MM.1S (cell line): ENCODE measurements at places on chromosomes 11 and 22.

DNA sequence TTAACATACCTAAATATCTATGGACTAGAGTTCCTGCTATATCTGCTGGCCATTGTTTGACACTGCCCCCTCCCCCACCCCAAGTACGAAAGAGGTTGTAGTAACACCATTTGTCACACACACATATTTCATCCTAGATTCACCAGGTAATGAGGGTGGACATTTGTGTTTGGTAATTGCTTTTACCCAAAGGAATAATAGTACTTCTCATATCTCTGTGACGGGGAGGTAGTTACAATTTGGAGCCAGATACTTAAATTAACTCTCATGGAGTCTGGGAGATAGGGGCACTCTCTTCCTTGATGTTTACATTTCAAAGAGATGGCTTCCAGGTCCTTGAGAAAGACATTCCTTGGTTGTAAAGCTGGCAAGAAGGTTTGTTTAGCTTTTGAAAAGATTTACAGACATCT, 38.7 kb downstream of the REXO2 start:
- no peak for DNase-seq

GRCh38 chr11:130624971-130625544, 176.6 kb downstream of the ADAMTS15 start:
- DNase-seq = no peak

DNA sequence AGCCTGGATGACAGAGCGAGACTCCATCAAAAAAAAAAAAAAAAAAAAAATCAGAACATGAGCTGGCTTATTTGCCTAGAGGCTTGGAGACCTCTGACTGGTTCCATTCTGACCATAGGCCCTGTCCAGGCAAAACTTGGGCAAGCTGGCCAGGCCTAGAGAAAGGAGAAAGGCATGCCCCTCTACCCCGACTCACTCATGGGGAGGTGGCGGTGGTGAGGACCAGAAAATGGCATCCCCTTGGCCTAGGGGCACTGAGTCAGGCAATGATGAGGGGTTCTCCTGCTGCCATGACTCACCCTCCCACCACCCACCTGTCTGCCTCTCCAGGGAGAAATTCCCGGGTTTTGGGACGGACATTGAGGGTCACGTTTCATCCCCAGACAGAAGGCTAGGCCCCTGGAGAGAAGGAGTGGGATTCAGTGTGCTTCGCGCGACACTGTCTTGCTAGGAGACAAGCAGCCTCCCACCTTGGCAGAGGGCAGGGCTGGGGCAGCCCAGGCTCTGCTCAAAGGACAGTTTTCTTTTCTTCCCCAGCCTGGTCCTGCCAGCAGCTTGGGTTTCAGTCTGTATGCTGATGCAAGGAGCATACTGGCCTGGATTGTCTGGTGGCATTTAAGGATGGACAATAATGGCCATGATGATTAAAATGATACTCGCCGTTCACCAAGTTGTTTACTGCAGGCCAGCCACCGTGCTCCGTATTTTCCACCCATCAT, 17.2 kb downstream of the TOB2 start:
- no peak for DNase-seq

DNA sequence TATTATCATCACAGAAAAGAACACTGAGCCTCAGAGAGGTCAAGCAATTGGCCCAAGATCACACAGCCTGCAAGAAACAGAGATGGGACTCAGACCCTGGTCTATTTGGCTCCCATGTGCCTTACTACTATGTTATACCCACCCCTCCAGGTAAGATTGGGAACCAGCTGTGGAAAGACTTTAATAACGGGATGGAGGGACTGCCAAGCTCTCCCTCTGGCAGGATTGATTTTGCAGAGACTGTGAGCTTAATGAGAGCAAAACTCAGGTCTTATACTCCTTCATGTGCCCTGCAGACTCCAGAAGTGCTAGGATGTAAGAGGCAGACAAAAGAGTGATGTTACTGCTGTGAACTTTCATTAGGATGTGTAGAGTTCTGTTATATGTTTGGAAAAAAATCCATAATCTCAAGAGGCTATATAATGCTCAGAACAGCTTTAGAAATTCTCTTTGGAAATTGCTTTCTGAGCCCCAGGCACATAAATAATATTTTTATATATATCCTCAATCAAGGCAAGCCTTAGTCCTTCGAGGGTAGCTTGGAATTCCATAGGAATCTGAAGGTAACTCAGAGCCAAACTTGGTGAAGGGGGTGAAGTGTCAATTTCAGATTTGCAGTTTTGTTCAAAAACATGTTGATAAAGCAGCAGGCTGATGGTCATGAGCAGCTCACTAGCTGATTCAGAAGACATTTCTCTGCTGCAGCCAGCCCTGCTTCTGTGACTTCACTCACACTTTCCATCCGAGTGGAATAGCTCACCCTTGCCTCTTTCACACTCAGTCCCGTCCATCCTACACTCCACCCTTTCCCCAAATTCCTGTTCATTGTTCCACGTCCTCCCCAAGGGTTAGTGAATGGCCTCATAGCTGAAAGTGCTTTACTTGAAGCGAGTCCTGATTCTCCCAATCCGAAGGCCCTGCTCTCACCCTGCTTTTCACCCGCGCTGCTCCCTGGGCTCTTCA, 188.8 kb downstream of the SNX19 start:
- DNase-seq = no peak

DNA sequence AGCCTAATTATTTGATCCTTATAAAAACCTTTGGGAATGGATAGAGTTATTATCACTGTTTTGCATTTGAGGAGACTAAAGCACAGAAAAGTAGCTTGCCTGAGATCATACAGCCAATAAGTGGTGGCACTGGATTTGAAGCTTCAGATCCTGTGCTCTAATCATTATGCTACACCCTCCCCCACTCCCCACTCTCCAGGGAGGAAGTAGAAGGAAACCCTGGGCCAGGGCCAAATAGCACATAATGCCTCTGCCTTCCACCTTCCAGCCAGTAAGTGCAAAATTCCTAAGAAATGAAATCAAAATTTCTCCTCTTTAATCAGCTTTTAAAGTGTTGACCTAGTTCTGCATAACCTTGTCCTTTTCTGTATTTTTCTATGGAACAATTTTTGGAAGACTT, 61.6 kb downstream of the SIK2 start:
- no peak for DNase-seq

- peak; percentile 69 for DNase-seq
Observed at GRCh38 chr22:36197065-36197440, 4.6 kb downstream of the APOL4 start.

DNA sequence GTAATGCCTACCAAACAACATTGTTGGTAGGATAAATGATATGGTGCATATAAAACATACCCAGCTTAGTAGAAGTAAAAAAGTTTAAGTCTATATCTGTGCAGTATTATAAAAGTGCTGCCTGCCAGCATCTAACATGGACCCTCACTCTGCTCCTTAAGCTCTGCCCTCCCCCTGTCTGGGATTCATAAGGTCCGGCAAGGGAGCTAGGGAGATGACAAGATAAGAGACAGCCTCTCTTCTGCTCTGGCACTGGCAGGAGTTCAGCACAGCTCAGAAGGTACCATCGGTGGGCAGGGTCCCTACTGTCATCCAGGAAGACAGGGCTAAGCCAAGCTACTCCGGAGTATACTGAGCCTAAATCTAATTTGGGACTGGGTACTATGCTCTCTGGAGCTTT, 42.8 kb downstream of the TRIM66 start:
- no peak for DNase-seq

GRCh38 chr11:63592975-63593395, 21.2 kb downstream of the PLAAT3 start:
- no peak for DNase-seq

DNA sequence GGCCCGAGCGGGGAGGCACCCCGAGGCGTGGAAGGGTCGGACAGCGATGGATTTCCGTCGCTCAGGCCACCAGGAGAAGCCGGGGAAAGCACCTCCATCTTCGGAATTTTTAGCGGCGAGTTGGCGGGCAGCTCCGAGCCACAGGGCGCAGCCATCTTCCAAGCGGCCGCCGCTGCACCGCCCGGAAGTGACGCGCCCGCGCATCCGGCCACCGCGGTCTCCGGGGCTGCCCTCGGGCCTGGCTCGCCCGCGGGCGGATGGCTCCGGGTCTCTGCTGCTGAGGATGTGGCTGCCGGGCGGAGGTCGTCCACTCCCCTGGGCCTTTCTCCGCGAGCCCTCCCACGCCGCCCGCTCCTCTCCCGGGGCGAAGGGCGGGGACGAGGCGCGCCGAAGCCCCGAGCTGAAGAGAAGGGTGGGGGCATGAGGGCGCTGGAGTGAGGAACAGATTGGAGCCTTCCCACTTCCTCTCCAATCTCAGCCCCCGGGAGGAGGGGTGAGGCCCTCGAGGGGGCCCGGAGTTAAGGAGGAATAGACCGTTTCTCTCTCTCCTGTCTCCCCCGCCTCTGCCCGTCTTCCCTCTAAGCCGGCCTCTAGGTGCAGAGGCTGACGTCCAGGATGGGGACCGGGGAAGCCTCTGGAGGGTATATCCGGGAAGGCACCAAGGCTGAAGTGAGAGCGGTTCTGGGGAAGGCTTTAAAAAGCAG, at the start of gene MSANTD2:
Gene MSANTD2 (minus strand): TSS at position 181 of the 704 bp plus-strand sequence. CDS start 26 bp downstream, at position 155.
- peak; percentile 78 for DNase-seq

GRCh38 chr11:45374653-45375059, 88.5 kb upstream of the SYT13 start:
- no peak for DNase-seq

GRCh38 chr11:72422414-72422813, 11.9 kb downstream of the CLPB start:
- DNase-seq = no peak

DNA sequence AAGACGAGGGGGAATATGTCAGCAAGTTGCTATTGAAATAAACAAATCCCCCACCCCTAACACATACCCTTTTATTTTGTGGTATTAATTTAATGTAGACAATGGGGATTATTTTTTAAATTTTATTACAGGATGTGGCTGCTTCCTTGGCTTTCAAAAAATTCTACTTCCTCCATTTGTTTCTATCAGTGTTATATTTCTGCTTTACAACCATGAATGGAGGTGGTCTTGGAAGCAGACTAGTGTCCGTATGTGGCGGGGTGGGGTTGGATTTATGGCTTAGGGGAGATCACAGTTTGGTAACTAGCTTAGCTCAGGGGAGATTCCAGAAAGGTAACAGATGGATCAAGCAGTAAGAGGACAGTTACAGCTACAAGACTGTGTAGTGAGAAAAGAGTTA, 39.3 kb upstream of the PICALM start:
- no peak for DNase-seq
